ENCODE measurements at places on chromosomes 6 and 20.
A peak's percentile ranks its signal among the peaks of the same experiment; 100 is the strongest.

DNA sequence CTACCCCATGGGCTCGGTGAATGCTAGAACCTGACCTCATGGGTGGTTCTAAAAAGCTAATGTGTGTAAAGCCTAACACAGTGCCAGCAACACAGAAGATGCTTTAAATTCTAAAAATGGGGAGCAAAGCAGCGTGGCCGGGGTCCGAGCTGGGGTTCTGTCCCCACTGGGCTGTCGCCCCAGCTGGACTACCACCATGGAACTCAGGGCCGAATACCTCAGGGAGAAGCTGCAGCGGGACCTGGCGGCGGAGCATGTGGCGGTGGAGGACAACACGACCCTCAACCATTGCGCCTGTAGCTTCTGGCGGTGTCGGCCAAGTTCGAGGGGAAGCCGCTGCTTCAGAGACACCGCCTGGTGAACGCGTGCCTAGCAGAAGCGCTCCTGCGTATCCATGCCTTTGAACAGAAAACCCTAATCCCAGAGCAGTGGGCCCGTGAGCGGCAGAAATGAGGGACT lies 8.4 kb downstream of the SOX4 start:
- no peak for DNase-seq

DNA sequence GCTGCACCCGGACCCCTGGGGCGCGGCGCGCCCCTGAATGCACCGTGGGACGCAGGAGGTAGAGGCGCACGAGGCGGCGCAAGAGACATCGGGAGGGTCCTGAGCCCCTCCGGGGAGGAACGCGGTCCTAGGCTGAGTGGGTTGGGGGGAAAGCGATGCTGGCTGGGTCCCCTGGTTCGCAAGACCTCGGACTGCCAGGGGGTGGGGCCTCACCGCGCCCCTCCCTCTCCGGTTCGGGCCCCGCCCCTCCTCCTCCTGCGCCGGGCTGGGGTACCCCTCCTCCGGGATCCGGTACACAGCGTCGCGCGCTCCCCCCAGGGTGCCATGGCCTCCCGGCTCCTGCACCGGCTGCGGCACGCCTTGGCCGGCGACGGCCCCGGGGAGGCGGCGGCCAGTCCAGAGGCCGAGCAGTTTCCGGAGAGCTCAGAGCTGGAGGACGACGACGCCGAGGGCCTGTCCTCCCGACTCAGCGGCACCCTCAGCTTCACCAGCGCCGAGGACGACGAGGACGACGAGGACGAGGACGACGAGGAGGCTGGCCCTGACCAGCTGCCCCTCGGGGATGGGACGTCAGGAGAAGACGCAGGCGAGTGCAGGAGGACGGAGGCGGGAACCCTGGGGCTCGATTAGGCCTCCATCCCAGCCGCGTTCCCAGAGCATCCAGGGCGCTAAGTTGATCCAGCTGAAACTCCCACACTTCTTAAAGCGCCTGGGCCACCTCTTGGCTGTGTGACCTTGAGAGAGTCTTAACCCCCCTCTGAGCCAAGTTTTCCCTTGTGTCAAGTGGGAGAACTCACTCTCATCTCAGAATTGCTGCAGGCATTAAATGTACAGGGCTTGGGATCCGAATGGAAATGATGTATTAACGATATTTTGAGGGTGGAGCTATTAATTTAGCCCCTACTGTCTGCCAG lies 541 bp downstream of the SNX21 start:
- DNase-seq, result peak; percentile 65

- DNase-seq, result no peak
Measured at GRCh38 chr6:61940919-61941318, 345.1 kb downstream of the KHDRBS2 start.

DNA sequence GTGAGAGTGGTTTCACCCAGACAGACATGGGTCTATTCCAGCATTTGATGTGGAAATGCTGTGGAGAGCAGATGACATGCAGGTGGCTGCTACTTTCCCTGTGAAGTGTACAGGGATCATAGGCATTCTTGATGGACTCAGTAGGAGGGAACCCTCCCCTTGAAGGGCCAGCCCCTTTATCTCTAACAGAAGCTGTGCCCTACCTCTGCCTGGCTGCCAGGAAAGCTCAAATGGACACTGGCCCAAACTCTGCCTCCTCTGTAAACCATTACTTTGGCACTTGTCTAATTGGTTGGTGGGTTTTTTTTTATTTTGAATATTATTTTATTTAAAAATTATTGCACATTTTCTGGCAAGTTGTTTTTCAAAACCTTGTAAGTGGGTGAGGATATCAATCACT lies 106.7 kb upstream of the GGTLC1 start:
- DNase-seq, result no peak

DNA sequence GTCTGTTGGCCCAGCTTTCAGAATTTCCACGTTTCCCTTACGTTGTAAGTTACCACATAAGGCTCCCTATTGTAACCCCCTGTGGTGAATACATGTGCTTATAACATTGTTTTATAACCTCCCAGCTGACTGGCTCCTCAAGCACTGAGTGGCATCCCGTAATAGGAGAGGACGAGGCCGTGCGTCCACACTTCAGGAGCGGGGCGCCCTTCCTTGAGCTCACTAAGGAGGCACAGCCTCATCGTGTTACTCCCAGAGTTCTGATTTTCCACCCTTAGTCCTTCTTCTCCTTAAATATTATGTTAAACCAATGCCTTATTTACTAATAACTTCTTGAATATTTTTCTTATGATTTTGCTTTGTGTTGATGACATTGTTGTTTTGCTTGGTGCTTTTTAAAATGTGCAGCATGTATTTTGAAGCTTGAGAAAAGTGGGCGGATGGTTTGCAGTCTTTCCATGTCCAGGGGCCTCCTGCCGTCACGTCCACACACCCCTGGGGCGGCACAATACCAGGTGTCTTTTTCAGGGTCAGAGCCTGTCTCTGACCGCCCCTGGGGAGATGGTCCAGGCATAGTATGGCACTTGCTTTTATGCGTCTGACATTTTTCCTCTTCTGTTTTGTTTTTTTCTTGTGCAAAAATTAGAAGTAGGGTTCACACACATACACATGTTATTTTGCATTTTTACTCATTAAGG lies 181.8 kb downstream of the DLL1 start:
- no peak for DNase-seq

DNA sequence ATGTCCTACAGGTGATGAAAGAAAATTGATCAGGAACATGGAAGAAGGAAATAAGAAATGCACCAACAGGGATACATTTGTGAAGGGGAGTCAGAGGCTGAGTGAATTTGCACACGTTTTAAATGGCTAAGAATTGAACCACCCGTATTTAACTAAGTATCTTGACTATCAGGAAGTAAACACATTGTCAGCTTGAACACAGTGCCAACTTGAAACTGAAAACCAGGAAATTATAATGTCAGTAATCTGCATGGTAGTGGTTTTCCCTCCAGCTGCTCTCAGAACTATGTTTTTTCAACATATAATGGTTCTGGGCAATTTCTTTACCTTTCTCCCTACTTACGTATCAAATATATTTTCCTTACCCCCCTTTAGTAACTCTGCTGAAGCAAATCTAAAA lies 366.5 kb upstream of the POU3F2 start:
- no peak for DNase-seq

GRCh38 chr6:150673720-150674346 lies 74.1 kb downstream of the PLEKHG1 start:
- DNase-seq, result no peak
